NCI-H1105 treated with DMSO at 0.1 percent for 48 hours (cell line): ENCODE measurements at places on chromosomes 4 and X.

GRCh38 chr4:74433541-74434172 is 11.3 kb upstream of the AREG start:
- DNase-seq, result no peak

DNA sequence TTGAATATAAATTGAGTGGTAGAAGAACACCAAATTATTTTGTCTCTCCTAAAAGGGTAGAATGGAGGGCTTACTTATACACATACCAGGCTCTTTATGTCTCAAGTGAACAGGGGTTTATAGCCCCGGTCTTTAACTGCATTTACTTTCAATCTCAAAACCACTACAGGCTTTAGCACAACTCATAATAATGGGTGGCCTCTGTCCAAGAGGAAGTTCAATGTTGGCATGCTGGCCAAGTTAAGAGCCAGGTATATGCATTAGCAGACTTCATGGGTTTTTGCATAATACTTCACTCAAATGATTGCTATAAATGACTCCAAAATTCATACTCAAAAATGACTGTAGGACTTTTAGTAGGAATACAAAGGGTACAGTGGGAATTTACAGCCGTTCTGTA is 118.5 kb upstream of the OTUD4 start:
- DNase-seq, result no peak

- no peak for DNase-seq
These were observed 206.6 kb upstream of the HS3ST1 start for GRCh38 chr4:11635342-11635741.

GRCh38 chr4:185835336-185835735 is 23.3 kb upstream of the SORBS2 start:
- DNase-seq, result no peak

DNA sequence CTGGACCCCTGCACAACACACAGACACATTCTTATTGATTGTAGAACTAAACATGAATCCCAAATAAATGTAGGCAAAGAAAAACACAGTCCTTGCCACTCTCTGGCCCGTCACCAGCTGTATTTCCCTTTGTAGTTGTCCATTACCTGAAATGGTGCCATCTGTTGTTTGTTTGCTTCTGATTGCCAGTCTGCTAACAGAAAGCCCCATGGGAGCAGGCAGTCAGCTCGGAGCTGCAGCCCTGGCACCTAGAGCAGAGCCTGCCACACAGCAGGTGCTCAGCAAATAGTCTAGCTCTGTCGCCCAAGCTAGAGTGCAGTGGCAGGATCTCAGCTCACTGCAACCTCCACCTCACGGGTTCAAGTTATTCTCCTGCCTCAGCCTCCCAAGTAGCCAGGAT is 28.9 kb downstream of the CPLX1 start:
- DNase-seq, result peak; percentile 14

DNA sequence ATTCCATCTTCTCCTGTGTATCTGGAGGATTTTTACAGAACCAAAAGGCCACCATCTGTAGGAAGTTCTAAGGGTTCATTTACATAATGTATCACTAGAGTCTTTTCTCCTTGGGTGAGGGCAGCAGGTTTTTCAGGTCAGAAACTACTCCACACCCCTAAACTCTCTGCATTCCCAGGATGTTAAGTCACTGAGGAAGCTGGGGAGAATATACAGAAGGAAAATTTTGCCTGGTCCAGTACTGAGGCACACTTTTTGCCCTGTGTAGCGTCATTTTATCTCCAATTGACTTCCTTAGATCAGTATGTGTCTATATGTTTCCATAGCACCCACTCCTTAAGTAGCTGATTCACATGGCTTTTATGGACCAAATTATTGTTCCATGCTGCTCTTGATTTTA is 17.0 kb downstream of the XKRX start:
- no peak for DNase-seq

GRCh38 chr4:67746797-67747495 is 7.2 kb downstream of the GNRHR start:
- peak; percentile 32 for DNase-seq

DNA sequence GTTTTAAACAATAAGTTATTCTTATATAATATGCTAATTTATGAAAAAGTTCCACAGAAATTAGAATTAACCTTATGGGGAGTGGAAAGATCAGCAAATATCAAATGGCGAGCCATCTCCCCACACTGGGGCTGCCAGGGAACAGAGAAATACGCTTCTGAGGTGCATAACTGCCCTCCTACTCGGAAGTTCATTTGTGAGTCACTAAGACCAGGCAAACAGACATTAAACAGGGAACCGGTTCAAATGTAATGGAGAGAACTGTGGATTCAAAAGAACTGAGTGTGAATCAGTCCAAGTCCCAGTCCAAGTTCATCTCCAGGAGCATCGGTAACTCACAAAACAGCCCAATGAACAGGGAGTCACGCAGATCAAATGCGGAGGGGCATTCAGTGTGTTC is 11.4 kb upstream of the S100G start:
- no peak for DNase-seq

- no peak for DNase-seq
These were observed 28.3 kb downstream of the AREG start for GRCh38 chr4:74473155-74473811.

GRCh38 chr4:27915822-27916221 is 1055.2 kb downstream of the STIM2 start:
- no peak for DNase-seq

- no peak for DNase-seq
These were observed 64.5 kb downstream of the FTHL17 start for GRCh38 chrX:31007321-31007720.

GRCh38 chrX:67289055-67289499 is 254.7 kb upstream of the AR start:
- no peak for DNase-seq

DNA sequence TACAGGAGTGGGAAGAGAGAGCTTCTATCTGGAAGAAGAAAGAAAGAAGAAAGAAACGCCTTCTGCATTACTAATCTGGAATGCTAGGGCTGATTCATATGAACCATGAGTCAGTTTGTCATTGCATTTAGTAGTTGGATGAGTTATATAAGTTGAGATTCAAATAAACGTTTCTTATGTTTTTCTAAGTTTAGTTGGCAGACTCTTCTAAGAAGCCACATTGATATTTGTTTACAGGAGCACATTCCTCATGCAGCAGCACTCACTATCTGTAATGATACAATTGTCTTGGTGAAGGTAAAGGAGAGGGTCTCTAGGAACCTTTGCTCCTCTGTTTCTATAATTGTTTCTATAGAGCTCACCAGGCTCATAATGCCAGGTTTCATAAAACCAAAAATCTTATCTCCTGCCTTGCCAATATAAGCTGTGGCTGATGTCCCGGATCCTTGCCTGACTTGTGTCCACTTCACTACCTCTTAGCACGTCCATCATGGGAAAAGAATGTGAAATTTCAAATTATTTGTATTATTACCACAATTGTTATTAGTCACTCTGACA is 39.5 kb downstream of the HOPX start:
- no peak for DNase-seq

DNA sequence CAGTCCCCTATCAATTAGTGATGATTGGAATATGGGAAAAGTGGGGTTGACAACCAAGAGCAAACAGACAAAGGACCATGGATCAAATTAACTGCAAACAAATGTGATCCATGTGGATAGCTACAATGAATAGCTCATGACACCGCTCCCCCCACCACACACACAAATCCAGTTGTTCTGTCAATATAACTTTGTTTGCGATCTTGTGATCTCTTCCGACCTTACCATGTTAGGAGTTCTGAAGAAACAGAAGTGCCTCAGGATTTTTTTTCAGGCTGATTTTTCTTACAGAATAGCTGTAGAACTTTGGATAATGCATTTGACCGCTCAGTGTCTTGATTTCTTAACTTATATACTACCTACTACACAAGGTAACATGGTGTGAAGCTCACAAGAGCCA is 116.6 kb downstream of the SH2D1A start:
- no peak for DNase-seq

GRCh38 chr4:151202851-151203455 is 74.0 kb upstream of the PRSS48 start:
- no peak for DNase-seq

- DNase-seq, result no peak
These were observed 968.5 kb downstream of the C4orf33 start for GRCh38 chr4:130064471-130064870.

DNA sequence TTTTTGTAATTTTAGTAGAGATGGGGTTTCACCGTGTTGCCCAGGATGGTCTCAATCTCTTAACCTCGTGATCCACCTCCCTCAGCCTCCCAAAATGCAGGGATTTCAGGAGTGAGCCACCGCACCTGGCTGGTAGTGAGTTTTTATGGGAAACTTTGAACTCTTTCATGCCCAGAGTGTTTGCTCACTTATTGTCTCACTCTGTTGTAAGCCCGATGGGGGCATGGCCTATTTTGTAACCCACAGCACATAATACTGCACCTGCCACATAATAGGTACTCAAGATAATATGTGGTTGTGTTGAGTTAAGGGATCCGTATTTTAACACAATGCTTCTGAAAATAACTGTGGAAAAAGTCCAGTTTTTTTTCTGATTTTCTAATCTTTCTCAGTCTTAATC is 109.6 kb upstream of the GIMD1 start:
- DNase-seq, result peak; percentile 44

DNA sequence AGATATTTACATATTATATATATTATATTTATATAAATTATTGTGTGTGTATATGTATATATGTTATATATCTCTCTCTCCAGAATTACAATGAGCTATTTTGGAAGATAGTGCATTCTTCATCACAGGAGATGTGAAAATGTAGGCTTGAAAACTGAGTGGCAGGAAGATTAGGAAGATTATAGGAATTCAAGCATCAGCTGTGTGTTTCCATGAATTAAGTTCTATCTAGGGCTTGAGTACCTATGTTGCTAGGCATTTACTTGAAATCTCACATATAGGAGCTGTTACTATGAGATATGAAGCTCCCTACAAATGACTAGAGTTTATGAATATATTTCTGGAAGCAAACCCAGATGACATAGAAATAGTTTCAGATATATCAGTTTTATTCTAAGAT is 328.7 kb downstream of the EPHA5 start:
- no peak for DNase-seq

- DNase-seq, result no peak
These were observed 56.1 kb upstream of the PPP4R3C start for GRCh38 chrX:27519226-27519625.

DNA sequence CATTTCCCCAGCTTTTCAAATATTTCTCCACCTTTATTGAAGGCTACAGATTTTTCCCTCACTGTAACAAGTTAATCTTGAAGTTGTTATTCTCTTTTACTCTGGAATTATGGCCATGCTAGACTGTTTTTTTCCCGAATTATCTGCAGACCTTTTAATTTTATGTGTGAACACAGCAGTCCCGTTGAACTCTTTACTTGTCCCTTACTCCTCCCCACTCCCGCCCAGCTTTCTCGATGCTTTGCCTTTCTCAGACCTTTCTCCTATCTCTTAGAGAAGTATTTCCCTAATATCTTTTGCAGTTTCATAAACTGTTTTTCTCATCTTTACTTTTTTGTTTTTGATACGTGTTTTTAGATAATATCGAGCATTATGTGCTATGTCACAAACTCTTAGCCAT is 776 bp downstream of the CEP44 start:
- no peak for DNase-seq
